ENCODE measurements at places on chromosomes 6 and 20.

DNA sequence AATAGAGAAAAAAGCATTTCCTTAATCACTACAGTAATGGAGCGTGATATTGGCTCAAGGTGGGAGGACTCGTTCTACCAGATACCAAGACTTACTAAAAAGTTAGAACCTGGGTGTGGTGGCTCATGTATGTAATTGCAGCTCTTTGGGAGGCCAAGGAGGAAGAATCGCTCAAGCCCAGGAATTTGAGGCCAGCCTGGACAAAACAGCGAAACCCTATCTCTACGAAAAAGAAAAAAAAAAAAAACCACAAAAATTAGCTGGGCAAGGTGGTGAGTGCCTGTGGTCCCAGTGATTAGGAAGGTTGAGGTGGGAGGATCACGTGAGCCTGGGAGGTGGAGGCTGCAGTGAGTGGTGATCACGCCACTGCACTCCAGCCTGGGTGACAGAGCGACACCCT lies 24.0 kb upstream of the ATRN start:
- DNase-seq: no peak

GRCh38 chr6:116883005-116883404 lies 6.0 kb downstream of the RFX6 start:
- DNase-seq: no peak

GRCh38 chr6:159400826-159401225 lies 231.6 kb downstream of the FNDC1 start:
- DNase-seq: no peak

- no peak for DNase-seq
These were observed 3.3 kb upstream of the ACSS1 start for GRCh38 chr20:25061103-25061799.

- DNase-seq: no peak
These were observed 67.6 kb downstream of the NOL4L start for GRCh38 chr20:32517518-32517873.

GRCh38 chr6:87698547-87699006 lies 3.5 kb downstream of the AKIRIN2 start:
- no peak for DNase-seq

- no peak for DNase-seq
These were observed 74.0 kb upstream of the MAP3K4 start for GRCh38 chr6:160917572-160917971.

DNA sequence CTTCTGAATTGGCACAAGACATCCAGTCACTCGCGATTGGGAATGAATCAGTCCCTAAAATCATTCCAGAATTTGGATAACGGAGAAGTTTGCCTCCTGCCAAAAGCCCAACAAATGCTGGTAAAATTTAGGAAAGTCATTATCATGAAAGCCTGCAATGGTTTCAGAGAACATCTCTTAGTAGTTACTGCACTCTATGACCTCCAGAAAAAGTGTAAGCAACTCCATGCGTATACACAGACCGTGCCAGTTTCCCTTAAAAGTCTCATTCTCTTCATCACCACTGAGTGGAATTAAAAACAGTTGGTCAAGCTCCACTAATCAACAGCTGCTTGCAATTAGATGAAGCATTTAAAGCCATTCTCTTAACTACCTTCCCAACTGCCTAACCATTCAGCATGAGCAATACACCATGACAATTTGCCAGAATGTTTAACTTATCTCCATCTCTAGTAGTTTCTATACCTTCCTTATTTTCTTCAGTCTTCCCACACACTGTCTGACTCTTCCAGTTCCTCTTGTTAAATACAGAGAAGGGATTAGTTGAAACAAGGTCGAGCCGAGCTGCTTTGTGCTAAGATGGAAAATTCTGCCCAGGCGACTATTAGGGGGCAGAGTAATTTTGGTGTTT lies 183.6 kb upstream of the PRDM1 start:
- DNase-seq: no peak

DNA sequence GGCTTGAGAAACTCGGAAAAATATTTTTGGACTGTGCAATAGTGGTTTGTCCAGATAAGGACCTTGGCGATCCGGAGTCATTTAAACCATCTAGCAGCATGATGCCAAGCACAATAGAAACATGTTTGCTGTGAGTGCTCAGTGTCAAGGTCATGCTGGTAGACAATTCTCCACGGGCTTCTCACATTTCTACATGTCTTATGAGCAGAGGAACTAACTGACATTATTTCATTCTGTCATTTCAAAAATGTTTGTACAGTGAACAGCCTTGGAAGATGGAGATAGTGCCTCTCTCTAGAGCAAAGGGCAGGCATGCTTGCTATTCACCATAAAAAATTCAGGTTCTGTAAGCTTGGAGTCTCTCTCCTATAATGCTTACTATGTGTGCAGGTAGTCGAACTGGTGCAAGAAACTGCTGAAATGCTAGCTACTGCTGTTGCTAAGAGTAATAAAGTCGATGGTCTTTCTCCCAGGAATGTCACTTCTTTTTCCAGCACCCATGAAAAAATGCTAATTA lies 25.4 kb upstream of the CCN2 start:
- no peak for DNase-seq

- peak; percentile 23 for DNase-seq
These were observed 45.2 kb downstream of the THEMIS start for GRCh38 chr6:127855542-127856159.

DNA sequence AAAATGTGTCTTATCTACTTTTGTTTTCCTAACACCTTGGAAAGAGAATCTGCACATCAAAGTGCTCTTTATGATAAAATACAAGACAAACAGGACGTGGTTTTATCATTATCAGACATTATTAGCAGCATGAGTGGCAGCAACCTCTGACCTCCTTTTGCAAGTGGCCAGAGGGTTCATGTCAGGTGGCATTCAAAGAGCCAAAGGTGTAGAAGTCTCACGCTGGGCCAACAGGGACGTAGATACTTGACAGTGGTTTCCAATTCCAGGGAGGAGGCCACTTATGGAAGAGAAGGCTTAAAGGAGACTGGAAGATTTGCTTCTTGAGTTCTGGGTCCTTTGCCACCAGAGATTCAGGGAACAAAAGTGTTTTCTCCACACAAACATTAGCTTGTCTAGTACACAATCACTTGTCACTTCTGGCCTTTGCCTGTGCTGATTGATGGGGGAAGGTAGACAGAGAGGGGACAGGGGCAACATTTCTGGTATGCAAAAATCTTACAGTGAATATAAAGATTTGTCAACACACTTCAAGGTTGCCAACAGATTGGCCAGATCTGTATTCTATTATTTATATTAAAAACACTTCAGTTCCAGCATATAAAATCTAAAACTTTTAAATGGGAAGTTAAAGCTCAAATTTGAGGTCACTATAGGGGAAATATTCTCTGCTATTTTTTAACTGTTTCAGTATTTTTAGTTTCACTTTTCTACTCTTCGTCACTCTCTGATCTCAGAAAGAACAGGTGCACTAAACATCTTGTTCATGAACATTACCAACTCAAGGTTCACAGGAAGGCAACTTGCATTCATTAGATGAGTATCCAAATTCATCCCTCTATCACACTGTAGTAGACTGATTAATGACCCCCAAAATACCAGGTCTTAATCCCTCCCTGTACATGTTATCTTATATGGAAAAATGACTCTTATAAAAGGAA lies 52.1 kb upstream of the FBXO30 start:
- DNase-seq: peak; percentile 1

- no peak for DNase-seq
These were observed at the start of gene SPEF1 for GRCh38 chr20:3781153-3781910. Gene SPEF1, minus strand, starts transcription at chr20:3781448. Its CDS starts 161 bp downstream, at chr20:3781287.

- no peak for DNase-seq
These were observed 193.8 kb downstream of the PLCB4 start for GRCh38 chr20:9262653-9263194.

DNA sequence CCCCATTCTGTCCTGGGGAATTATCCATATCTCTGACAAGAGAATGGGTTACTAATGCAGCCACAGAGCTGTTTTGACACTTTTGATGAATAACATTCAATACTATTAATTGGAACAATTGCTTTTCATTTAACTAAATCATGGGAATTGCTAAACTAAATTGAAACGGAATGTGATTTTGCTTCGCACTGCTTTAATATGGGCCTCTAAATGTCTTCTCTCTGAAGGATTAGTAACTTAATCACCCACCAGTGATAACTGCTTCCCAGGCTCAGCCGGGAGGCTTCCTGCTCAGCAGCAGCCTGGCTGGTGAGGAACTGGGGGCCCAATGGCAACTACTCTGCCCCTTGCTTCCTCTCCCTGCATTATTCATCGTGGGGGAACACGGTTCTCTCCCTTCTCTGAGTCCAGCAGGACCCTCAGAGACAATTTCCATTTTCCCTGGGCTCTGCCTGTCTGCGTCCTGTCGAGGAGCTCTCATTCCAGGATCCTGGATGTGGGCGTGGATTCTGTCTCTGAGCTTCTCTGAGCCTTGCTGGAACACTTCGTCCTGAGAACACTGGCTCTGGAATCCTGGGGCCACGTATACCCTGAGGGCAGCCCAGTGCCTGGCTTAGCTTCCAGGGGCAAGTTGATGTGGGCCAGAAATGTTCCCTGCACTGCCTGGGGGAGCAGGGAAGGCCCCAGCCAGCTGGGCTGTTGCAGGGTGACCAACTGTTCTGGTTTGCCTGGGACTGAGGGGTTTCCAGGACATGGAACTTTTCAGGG lies 308.9 kb downstream of the DHX35 start:
- no peak for DNase-seq

- DNase-seq: no peak
These were observed 299.7 kb downstream of the PLCB1 start for GRCh38 chr20:8431538-8432434.
